Stimulated activated CD4-positive, alpha-beta T cell treated with anti-CD3 and anti-CD28 coated beads, Interleukin-1b, Interleukin-23, amount 100 ng/mL, for 24 hours (primary cell): ENCODE measurements at places on chromosomes 7 and 10.

GRCh38 chr7:47444376-47445098 is 137.4 kb downstream of the TNS3 start:
- no peak for DNase-seq

- no peak for DNase-seq
Measured at GRCh38 chr10:127215866-127216265, 19.5 kb upstream of the INSYN2A start.

DNA sequence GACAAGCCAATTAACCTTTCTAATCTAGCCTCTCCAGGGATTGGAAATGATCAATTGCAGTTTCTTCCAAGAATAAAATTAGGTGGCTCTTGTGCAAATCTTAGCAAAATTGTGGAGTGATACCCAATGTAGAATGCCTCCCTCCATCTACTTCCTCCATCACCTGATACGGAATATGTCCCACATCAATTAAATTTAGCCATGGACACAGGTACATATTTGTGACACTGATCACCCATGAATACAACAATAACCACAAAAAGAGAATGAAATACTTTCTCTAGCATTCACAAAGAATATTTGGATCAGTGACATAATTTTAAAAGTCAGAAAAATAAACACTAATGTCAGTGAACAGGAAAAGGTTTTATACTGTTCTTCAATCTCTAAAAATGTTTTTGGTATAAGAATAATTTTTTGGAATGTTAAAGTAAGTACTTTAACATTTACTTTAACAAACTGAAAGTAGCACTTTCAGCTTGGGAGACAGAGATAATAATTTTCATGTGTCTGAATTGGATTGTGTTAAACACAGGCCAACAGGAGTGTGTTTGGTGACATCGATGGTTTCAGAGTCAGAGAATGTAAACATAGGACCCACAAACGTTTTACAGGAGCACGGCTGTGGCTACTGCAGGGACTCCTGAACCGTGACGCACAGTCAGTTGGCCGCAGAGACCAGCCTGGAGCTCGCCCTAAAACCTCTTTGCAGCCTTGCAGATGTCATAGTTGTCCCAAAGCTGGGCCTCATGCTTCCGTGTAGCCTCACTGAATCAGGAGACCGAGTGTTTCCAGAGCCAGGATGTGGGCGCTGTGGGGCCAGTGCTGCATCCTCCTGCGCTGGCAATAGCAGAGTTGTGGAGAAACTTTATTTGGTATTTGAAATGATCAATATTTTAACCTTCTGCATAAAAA is 7.2 kb downstream of the RBM20 start:
- DNase-seq: no peak

- no peak for DNase-seq
Measured at GRCh38 chr10:54402576-54402975, 398.5 kb downstream of the PCDH15 start.

GRCh38 chr7:106870528-106870927 is 5.4 kb downstream of the PIK3CG start:
- no peak for DNase-seq

DNA sequence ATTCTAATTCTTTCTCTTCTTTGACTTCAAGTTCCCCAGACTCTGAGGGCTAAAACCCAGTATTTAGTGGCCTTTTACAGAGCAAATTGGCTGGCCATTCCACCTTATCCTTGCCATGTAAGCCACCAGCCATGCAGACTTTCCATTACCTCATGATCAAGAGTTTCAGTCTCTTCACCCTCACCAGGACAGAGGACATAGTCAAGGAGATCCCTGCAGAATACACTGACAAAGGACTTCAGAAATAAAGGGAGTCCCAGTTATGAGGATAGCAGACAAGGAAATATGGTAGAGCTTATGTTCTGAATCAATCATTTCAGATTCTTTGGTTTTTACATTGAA is 1080.4 kb upstream of the C7orf33 start:
- DNase-seq: no peak

DNA sequence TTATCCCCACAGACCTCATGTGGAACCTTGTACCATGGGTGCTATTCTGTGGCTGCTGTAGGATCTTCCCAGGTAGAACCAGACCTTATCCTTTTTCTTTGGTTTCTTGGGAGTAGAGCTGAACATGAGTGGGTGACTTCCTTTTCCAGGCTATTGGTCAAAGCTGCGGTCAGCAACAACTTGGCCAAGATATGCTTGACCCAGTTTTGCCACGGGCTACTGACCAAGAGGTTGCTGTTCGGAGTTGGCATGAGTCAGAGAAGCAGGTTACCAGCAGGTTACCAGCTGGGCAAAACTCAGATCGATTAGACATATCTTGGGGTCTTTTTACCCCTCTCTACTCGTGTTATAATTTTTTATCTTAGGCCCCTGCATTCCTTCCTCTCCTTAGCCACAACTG is 36.7 kb upstream of the HDAC9 start:
- DNase-seq: no peak

- no peak for DNase-seq
Measured at GRCh38 chr10:89525556-89525955, 9.8 kb downstream of the SLC16A12 start.
